H54 (cell line): ENCODE measurements at places on chromosomes 11 and 22.

DNA sequence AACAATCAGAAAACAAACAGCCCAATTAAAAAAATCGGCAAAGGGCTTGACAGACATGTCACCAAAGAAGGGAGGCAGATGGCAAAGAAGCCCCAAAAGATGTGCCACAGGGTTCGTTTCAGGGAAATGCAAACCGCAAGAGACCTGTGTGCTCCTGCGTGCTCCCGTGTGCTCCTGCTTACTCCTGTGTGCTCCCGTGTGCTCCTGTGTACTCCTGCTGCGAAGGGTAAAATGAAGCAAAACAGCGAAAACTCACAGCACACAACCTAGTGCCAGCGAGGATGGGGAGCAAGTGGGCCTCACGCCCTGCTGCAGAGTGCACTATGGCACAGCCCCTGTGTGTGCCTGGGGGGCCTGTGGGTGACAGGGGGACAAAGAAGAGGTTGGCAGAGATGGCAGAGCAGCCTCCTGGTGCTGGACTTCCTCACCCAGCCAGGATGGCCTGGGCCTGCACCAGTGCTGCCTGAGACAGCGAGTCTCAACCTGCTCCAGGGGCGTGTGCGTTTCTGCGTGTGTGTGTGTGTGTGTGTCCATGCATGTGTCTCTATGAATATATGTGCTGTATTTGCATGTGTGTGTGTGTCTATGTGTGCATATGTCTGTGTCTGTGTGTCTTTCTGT is 14.0 kb downstream of the ASCL2 start:
- DNase-seq: no peak

- no peak for DNase-seq
Observed at GRCh38 chr22:47586038-47586437, 823.6 kb downstream of the TBC1D22A start.

DNA sequence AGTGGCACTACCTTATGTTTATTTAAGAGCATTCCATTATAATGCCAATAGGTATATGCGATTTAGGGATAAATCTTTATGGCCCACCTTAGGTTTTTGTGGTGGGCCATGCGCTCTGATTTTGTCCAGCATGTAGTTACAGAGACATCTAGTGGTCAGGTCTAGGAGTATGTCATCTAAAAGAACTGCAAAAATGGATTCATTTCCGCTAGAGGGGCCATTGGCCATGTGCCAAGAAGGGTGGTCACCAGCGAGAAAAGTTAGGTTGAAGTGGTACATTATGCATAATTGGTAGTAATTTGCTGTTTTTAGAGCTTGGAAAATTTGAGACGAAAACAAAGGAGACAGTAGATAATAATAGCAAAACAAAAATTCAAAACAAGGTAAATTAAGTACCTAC is 27.7 kb downstream of the LRRC4C start:
- DNase-seq: no peak

GRCh38 chr11:98798333-98798732 is 222.4 kb upstream of the CNTN5 start:
- no peak for DNase-seq

- DNase-seq: no peak
Observed at GRCh38 chr22:46609175-46609690, 11.0 kb upstream of the GRAMD4 start.

DNA sequence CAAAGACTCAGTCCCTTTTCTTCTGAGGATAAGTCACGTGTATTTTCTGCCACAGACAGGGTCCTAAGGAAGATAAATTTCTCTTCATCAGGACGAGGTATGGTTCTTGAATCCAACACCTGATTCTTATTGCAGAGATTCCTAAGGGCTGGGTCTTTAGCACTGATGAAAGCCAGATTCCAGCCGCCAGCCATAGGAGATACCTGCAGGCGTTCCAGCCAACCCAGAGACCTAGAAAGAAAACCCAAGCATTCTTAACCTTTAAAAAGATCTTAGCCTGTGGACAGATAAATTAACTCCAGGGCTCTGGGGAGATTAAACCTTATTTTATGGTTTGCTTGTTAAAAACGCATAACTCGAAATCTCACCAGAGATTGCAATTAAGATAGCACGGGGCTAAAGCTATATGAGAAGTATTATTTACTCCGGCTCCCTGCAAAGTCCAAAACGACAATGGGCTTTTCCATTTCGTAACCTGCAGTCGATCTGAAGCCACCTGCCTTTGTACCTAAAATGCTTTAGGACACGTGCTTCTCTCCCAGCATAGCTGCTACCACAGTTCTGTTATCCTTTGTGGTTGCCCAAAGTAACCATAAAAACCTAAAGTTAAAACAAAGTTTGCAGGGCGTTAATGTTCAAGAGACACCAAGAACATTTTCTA is 104.5 kb downstream of the NXPE2 start:
- no peak for DNase-seq
